Fibroblast of skin of left quadriceps (primary cell): ENCODE measurements at places on chromosomes 11 and 22.

- no peak for DNase-seq
These were observed 3.4 kb upstream of the FGF19 start for GRCh38 chr11:69707176-69707575.

GRCh38 chr11:82321206-82321605 is 412.5 kb downstream of the FAM181B start:
- no peak for DNase-seq

- no peak for DNase-seq
These were observed 163.9 kb downstream of the TRIM29 start for GRCh38 chr11:119974051-119974450.

- no peak for DNase-seq
These were observed 4.0 kb upstream of the NRXN2 start for GRCh38 chr11:64726867-64727530.

- no peak for DNase-seq
These were observed 1.4 kb downstream of the GNB1L start for GRCh38 chr22:19853058-19853878.

GRCh38 chr11:39674761-39675160 is 1784.7 kb downstream of the LRRC4C start:
- DNase-seq, result no peak

GRCh38 chr22:38959590-38959989 is 2.2 kb downstream of the APOBEC3A start:
- no peak for DNase-seq

DNA sequence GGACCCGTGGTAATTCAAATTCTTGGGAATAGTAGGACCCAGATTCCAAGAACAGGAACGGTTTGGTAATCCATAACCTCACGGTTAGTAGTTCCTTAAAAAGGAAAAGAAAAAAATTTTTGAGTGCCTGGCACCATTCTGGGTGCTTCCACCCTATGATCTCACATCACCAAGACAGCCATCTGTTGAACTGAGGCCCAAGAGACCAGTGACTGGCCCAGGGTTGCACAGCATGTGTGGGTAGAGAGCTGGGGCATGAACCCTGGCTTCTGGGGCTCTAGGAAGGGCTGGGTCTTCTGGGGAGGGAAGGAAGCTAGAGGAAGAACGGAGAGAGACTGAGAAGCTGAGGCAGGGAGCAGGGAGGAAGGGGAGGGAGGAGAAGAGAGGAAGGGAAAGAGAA is 4.7 kb upstream of the SPI1 start:
- no peak for DNase-seq

GRCh38 chr11:129657866-129658525 is 157.7 kb upstream of the TMEM45B start:
- DNase-seq, result no peak

GRCh38 chr11:45250035-45250718 is 36.0 kb downstream of the SYT13 start:
- DNase-seq, result no peak

GRCh38 chr22:17266251-17266971 is 47.2 kb upstream of the ADA2 start:
- DNase-seq, result no peak

- no peak for DNase-seq
These were observed 11.0 kb upstream of the MICALL1 start for GRCh38 chr22:37894939-37895670.

- DNase-seq, result no peak
These were observed 51.6 kb upstream of the SYT13 start for GRCh38 chr11:45337583-45338360.

DNA sequence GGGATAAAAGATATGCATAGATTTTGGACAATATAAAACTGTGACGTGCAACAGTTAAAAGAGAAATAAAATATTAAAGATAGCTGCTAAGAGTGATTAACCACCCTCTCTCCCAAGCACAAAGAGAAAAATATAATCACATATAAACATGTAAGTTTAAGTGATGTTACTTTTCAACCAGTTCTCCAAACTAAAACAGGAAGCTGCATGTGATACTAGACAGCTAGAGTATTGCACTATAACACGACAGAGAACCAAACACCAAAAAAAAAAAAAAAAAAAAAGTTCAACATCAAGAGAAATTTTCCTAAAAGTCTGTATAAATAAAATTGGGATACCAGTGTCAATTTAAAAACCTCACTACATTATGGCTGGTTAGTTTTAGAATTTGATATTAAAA is 79.1 kb downstream of the PICALM start:
- DNase-seq, result no peak

GRCh38 chr11:27372164-27372563 is 9.1 kb upstream of the CCDC34 start:
- no peak for DNase-seq

DNA sequence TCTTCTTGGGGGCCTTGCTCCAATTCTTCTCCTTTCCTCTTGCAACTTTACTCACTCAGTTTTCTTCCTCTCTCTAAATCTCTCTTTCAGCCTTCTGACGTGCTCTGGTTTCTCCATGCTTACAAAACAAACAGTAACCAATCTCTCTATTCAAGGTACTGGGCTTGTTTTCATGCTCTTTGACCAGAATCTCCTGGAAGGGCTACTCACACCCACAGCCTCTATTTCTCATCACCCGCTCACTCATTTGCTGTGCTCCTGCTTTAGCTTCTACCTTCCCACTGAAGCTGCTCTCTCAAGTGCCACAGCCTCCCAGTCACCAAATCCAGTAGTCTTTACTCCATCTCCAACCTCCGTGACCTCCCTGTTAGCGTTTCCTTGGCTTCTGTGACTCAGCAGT is 60.4 kb downstream of the SERGEF start:
- DNase-seq, result no peak

GRCh38 chr11:17734418-17734911 is at the start of gene KCNC1:
Gene KCNC1 (plus strand): TSS chr11:17734781. CDS start chr11:17736003, 1,222 bp downstream.
- no peak for DNase-seq

- no peak for DNase-seq
These were observed 7.4 kb upstream of the OR52B4 start for GRCh38 chr11:4375431-4376140.

GRCh38 chr11:78727816-78728215 is 153.2 kb upstream of the NARS2 start:
- no peak for DNase-seq

DNA sequence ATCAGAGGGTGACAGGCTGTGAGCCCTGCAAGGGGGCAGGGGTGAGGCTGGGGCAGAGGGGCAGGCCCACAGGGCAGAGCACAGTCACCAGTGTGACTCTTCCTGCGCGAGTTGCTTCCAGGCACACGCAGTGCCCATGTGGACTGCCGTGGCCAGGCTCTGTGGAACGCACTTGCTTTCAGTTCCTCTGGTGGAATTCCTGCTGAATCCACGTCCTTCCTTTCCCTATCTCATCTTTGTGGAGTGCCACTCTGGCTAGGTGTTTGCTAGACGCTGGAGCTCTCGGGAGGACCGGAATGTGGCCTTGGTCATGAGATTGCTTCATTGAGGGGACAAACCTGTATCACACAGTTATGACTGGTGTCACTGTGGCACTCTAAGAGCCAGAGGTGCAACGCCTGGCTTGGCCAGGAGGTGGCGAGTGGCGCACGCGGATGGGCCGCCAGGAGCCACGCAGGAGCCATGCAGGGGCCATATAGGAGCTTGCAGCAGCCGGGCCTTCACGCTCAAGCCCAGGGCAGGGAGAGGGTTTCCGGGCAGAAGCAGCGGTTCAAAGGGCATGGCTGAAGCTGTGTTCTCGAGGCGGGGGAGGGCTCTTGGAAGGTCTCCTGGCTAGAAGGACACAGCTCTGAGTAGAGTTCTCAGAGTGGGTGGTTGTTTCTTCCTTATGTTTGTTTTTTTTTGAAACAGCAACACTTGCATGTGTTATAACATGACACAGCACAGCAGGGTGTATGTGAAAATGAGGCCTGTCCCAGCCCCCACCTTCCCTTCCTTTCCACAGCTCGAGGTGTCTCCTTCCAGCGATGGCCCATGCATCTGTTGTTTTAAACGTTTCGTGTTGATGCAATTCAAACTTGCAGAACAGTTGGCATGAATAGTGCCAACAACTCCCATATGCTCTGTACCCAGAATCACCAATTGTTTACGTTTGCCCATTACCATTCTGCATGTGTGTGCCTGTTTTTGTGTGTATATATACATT is 36.2 kb downstream of the TBC1D22A start:
- DNase-seq, result peak; percentile 30

- no peak for DNase-seq
These were observed 96.5 kb downstream of the SHANK2 start for GRCh38 chr11:71155846-71156245.

DNA sequence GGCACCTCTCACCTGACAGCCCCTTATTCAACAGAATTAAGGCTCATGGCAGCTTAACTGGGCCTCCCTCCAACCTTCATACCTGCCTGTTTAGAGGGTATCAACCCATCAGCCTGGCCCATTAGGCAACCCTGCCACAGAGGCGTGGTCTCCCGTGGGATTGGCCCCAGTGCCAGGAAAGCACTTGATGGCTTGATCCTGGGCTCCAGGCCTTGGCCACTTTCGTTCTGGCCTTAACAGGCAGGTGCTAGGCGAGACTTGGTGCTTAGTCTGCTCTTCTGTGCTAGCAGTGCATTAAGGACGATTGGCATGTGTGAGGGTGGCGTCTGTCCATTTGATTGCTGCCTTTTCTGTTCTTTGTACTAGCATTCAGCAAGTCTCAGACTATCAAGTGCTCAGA is 75.2 kb downstream of the CABIN1 start:
- no peak for DNase-seq

DNA sequence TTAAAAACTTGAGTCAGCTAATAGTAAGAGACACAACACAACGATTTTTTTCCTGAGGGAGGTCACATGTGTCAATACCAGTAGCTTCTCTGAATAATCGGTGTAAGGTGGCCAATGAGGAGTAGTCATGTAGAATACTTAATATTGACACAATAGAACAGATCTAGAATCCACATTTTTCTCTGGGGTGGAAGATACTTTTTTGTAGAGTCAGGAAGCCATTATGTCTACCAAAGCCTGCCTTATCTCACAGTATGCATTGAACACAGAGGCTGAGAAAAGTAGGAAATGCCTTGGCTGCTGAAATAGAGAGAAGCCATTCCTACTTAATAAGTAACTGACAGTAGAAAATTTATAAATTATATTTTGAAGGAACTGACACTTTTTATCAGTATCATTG is 725.0 kb downstream of the METTL15 start:
- DNase-seq, result no peak

DNA sequence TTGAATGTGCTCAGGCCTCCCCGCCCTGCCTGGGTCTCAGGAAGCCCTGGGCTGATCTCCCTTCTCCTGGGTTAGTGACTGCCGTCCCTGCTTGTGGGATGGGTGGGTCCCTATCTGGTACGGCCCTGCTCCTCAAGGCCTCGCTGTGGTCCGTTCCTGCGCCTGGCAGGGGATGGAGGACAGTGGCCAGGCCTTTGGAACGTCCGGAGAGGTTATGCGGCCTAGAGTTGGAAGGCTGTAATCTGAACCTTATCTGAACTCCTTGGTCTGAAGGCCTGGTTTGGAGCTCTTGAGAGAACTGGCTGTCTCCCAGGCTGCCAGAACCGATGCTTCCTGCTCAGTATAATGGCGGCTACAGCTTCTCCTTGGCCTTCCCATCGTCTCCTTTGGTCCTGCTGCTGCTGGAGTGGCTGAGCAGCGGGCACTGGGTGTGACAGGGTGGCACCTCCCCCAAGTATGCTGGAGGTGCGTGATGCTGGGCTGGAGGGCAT is 72.8 kb downstream of the FLI1 start:
- no peak for DNase-seq

DNA sequence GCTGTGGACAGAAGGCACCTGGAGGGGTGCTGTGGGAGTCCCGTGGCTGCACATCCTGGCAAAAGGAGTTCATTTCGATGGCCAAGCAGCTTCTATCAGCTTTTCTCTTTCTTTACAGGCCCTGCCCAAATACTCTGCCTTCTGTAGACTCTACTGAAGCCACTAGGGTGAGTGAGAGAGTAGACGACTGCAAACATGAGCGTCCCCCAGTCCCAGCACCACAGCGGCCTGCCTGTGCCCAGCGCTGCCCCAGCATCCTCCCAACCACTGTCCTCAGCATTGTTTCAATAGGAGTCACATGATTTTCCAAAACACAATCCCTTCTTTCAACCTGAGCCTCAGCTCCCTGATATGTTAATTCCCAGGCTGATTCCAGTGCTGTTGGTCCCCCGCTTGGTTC is 110.0 kb downstream of the KIRREL3 start:
- no peak for DNase-seq

DNA sequence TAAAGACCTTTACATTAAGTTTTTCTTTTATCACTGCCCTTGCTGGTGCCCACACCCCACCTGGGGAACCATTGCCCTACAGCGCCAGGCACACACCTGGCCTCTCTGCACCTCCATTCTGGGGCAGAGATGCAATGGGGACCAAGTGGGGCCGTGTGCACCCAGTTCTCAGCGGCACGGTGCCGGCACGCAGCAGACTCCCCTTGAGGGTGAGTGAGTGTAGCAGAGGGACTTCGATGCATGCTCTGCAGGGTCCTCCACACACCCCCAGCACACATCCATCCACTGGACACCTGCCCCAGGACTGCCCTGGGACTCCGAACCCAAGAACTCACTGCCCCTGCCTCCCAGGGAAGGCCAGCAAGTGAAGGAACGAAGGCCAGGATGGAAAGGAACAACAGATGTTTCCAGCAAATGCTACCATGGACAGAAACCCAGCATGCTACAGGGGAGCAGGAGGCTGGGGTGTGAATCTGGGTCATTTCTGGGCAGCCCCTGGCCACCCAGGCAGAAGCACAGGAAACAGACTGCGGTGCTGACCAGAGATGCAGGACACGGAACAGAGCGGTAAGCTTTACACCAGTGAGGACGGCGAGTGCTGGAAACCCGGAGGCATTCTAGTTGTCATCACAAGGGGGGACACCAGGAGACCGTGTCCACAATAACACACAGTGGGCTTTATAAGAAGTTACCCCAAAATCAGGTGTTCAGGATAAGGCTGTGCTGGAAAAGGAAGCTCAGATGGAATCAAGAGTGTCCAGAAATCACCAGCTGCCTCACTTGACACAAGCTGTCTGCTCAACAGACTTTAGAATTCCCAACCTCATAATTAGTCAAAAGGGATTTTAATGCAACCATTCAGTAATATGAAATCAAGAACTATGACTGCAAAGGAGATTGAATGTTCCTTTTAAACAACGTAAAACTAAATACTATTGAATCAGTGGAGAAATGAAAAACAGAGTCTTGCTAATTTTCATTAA is 32.7 kb upstream of the MOB2 start:
- no peak for DNase-seq

DNA sequence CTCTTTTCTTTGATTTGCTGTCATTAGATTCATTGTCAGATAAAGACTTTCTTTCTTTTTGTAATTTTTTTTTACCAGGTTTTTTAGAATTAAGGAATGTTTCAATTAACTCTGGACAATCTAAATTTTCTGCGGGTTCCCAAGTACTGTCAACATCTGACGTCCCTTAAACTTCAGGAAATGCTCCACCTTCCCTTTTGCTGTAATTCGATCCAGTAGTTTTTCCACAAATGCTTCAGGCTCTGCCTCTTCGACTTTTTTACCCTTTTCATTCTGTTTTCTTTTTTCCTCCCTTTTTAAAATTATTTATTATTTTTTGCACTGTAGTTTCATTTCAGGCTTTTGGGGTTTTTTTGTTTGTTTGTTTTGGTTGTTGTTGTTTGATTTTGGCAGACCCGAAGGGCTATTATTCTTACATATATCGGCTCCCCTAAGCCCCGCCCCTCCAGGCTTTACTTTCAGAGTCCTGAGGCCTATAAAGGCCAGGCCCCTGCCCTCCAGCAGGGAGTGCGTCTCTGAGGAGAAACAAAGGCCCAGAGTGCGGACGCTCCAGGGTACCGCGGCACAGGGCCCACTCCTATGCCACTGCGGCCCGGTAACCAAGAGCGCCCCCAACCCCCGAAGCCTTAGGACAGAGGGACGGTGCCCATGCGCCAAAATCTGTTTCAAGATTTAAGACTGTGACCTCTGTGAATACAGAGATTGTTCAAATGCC is 116.4 kb downstream of the TYR start:
- DNase-seq, result peak; percentile 2
